ENCODE measurements at places on chromosomes 16 and 17. TPM values are rescaled to one million over a fixed set of nuclear protein-coding genes. Genes with fewer than 3 reads are reported as not detected.

DNA sequence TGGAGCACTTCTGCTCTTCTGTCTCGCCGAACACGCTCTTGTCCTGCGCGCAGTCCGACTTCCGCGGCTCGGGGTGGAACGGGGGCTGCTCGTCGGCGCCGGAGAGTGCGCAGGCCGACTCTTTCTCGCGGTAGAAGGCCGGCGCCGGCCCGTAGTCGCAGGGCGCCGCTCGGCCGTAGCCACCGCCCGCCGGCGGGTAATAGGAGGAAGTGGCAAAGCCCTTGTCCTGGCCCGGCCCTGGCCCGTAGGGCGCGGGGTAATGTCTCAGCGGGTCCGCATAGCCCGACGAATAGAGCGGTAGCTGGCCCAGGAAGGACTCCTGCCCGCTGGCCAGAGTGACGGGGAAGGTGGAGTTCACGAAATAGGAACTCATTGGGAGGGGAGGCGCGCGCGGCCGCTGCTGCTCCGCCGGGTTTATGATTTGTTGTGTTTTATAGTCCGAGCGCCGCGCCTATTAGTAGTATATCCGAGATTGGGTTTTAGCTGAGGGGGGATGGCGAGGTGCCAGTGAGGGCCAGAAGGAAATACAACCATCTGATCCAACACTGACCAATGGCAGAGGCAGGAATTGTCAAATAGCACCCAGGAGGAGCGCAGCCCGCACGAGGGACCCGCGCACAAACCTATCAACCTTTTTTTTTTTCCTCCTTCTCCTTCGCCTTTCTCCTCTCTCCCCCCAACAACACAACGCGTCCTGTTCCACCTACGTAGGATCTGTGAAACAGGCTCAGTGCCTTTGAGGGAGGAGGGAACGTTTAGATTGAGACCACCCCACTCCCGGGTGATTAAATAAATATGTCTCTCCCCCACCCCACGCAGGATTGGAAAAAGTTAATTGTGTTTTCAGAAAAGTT lies 4.4 kb upstream of the HOXB5 start:
- H3K27me3 ChIP-seq: peaks cover 80% of the 10 kb centered on the region
- H3K4me1 ChIP-seq: peaks cover 53% of the 10 kb centered on the region
- H3K4me3 ChIP-seq: peak overlapping the region; percentile 71
- DNase-seq: peak; percentile 54

GRCh38 chr17:28910534-28910933 lies 7.7 kb upstream of the DHRS13 start:
- no peaks in the 10 kb centered on the region for H3K27me3 ChIP-seq
- no peaks in the 10 kb centered on the region for H3K4me1 ChIP-seq
- H3K36me3 ChIP-seq: peaks cover 74% of the 10 kb centered on the region
- no peak for DNase-seq

The SLC5A11 gene
- total RNA-seq: 0.44 TPM

DNA sequence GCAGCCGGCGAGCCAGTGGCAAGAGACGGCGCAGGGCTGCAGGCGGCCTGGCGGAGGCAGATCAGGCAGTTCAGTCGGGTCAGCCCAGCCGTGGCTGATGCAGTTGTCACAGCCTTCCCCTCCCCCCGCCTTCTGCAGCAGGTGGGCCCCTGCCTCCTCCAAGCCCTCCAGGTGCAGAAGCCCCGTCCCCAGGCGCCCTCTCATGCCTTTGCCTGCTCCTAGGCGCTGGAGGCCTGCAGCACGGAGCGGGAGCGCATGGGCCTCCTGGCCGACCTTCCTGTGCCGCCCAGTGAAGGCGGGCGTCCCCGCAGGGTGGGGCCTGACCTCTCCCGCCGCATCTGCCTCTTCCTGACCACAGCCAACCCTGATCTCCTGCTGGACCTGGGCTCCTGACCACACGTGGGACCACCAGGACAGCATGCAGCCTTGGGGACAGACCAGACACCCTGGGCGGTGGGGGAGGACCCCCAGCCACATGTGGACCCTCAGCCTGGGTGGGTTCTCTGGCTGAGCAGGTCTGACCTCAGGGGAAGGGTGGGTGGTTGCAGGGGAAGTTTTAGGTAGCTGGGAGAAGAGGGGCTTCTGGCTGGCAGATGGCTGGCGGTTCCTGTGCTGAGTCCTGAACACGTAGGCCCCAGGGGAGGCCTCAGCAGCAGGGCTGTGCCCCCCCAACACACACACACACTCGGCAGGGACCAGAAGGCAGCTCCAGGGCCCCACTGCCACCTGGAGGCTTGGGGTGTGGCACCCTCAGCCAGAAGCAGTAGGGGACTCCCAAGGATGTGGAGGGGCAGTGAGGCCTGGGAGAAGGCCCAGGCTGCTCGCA lies 3.1 kb upstream of the MRPS34 start:
- H3K27ac ChIP-seq: no peak overlapping the region
- no peaks in the 10 kb centered on the region for H3K27me3 ChIP-seq
- H3K36me3 ChIP-seq: peaks cover 11% of the 10 kb centered on the region
- H3K4me1 ChIP-seq: peaks cover 16% of the 10 kb centered on the region
- DNase-seq: no peak
- H3K4me3 ChIP-seq: no peak overlapping the region

The ANKFN1 gene
- not detected for total RNA-seq

The BLTP2 gene
- total RNA-seq: 162 TPM

The SLC16A13 gene
- total RNA-seq: 14.8 TPM

The TSEN54 gene
- 77.8 TPM for total RNA-seq

DNA sequence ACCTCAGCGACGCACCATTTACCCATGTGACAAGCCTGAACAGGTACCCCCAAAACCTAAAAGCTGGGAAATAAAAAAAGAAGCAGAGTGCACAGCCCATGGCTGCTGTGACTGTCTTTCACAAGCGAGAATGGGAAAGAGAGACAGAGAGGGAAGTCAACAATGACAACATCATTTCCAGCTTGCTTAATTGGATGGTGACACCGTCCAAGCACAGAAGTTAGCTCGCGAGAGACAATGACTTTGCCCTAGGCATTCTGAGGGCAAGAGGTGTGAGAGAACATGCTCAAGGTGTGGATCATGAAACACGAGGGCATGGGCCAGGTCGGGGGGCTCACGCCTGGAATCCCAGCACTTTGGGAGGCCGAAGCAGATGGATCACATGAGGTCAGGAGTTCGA lies 19.3 kb upstream of the NSMCE1 start:
- H3K36me3 ChIP-seq: no peaks in the 10 kb centered on the region
- H3K27ac ChIP-seq: no peak overlapping the region
- no peaks in the 10 kb centered on the region for H3K27me3 ChIP-seq
- H3K4me3 ChIP-seq: no peak overlapping the region

GRCh38 chr16:69859105-69859989 lies 91.8 kb upstream of the CLEC18A start:
- peaks cover 13% of the 10 kb centered on the region for H3K4me1 ChIP-seq
- H3K36me3 ChIP-seq: peaks cover 8% of the 10 kb centered on the region
- no peak overlapping the region for H3K27ac ChIP-seq
- no peak overlapping the region for H3K4me3 ChIP-seq
- no peaks in the 10 kb centered on the region for H3K27me3 ChIP-seq
- DNase-seq: no peak

DNA sequence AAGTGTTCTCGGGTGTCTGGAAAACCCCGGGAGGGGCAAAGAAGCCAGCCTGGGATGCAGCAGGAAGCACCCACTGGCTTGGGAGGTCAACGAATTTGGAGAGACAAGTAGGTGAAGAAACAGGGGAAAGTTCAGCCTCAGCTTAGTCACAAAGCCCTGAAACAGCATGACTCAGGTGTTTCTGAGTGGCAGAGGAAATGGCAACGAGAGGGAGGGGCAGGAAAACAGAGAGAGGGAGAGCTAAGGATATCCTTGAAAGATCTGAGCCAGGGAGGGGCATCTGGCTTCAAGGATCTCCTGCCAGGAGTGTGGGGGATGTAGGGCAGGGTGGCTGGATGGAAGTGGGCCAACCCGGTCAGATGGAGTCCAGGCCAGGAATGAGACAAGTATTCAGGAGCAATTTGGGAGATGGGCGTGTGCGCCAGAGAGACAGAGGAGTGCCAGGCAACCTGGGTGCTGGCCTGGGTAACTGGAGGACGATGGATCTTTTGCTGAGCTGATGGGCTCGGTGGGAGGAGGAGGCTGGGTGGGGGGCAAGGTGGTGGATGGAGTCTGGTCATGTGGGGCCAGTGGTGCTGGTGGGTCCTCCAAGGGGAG lies 27.2 kb downstream of the ABCC3 start:
- H3K4me1 ChIP-seq: peaks cover 15% of the 10 kb centered on the region
- H3K27ac ChIP-seq: peak overlapping the region; percentile 73
- DNase-seq: peak; percentile 44
- H3K27me3 ChIP-seq: peaks cover 2% of the 10 kb centered on the region
- no peak overlapping the region for H3K4me3 ChIP-seq

- peaks cover under 1% of the 10 kb centered on the region for H3K4me1 ChIP-seq
- H3K27ac ChIP-seq: no peak overlapping the region
- DNase-seq: no peak
- H3K27me3 ChIP-seq: peaks cover 11% of the 10 kb centered on the region
- no peaks in the 10 kb centered on the region for H3K36me3 ChIP-seq
- no peak overlapping the region for H3K4me3 ChIP-seq
Measured at GRCh38 chr16:66293932-66294331, 72.6 kb upstream of the CDH5 start.

- H3K4me3 ChIP-seq: no peak overlapping the region
- H3K36me3 ChIP-seq: no peaks in the 10 kb centered on the region
- DNase-seq: no peak
Measured at GRCh38 chr16:12059216-12059769, 82.8 kb downstream of the SNX29 start.

DNA sequence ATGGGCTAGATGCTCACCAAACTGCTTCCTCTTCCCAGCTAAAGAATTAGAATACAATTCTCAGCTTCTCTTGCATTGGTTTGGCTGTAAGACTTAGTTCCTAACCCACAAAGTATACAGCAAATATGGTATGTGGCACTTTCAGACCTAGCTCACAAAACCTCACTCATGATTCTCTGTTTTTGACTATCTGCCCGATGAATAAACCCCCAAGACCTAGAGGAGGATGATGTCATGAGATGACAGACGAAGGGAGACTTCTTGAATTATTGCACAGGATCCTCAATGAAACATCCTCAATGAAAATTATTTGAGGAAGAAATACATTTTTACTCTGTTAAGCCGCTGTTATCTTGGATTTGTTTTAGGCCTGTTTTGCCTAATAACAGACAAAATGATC lies 14.3 kb downstream of the CNOT1 start:
- DNase-seq: no peak
- H3K27ac ChIP-seq: no peak overlapping the region
- H3K36me3 ChIP-seq: peaks cover 38% of the 10 kb centered on the region
- H3K4me3 ChIP-seq: no peak overlapping the region
- no peaks in the 10 kb centered on the region for H3K27me3 ChIP-seq

GRCh38 chr16:67936880-67937605 lies 393 bp upstream of the PSMB10 start:
- H3K4me1 ChIP-seq: peaks cover 58% of the 10 kb centered on the region
- H3K4me3 ChIP-seq: peak overlapping the region; percentile 100

DNA sequence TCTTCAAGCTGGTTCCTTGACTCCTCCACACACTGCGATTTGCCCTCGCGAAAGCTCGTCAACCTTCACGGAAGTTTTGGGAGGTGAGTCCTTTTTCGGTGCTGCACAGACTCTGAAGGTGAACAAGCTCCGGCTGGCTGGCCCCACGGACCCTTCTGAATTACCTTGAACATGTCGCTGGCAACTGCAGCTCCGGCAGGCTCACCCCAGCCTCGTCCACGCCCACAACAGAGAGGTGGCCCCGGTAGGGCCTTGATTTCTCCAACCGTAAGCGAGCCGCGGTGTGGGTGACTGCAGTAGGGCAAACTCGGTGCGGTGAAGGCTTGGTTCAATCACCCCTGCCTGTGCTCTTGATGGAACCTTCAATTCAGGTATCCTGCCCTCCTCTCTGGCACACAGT lies 1020.7 kb upstream of the GOT2 start:
- DNase-seq: no peak
- H3K36me3 ChIP-seq: no peaks in the 10 kb centered on the region
- H3K4me1 ChIP-seq: no peaks in the 10 kb centered on the region
- no peak overlapping the region for H3K27ac ChIP-seq
- H3K4me3 ChIP-seq: no peak overlapping the region

The TGFB1I1 gene
- total RNA-seq: 0.83 TPM

The KCNAB3 gene
- total RNA-seq: 10.3 TPM

The SLC13A2 gene
- total RNA-seq: not detected

GRCh38 chr17:73798111-73798748 lies 154.0 kb upstream of the SDK2 start:
- H3K4me3 ChIP-seq: no peak overlapping the region
- peaks cover 2% of the 10 kb centered on the region for H3K27me3 ChIP-seq
- no peaks in the 10 kb centered on the region for H3K4me1 ChIP-seq

DNA sequence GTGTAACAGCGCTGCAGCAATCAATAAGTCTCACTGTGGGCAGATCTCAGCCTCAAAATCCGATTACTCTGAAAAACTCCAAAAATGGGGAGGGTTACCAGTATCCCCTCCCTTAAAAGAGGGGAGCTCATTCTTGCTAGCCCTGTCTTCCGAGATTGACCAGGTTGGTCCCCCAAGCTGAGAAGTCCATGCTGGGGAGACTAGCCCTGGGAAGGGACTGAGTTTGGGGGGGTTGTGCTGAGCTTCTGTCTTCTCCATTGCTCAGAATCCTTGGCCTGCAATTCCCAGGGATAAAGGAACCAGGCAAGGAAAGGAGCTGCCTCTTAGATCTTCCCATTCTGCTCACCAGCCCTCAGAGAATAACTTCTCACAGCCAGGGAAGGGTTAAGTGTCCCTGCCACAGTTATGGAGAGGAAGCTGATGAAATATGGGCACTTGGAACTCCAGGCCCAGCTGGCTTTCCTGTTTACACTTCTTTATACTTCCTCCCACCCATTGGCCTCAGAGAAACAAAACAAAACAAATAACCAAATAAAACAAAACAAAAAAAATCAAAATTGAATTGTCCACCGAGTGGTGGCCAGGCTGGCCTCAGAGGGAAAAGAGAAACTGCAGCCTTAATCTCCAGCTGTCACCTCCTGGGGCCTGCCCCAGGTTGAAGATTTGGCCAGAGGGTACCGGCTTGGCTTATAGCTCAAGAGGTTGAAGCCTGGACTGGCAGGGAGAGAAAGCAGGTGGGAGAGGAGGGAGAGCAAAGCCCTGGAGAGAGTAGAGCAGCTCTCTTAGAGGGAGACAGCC lies 2.6 kb downstream of the HOXB3 start:
- no peak overlapping the region for H3K4me3 ChIP-seq
- no peak overlapping the region for H3K27ac ChIP-seq
- DNase-seq: no peak
- peaks cover 2% of the 10 kb centered on the region for H3K36me3 ChIP-seq
- H3K4me1 ChIP-seq: peaks cover 45% of the 10 kb centered on the region
- peaks cover 77% of the 10 kb centered on the region for H3K27me3 ChIP-seq

The ERN1 gene
- 13.0 TPM for total RNA-seq

The NLE1 gene
- total RNA-seq: 23.3 TPM

The DERL2 gene
- total RNA-seq: 71.1 TPM

- no peaks in the 10 kb centered on the region for H3K27me3 ChIP-seq
- H3K4me3 ChIP-seq: no peak overlapping the region
- DNase-seq: no peak
- peaks cover 57% of the 10 kb centered on the region for H3K4me1 ChIP-seq
- peaks cover 24% of the 10 kb centered on the region for H3K36me3 ChIP-seq
Measured at GRCh38 chr17:2102931-2103809, 48.3 kb downstream of the HIC1 start.
